Smooth muscle cell of the pulmonary artery (primary cell): ENCODE measurements at places on chromosomes 7 and 10. TPM values are rescaled to one million over a fixed set of nuclear protein-coding genes. Genes with fewer than 3 reads are reported as not detected.

Gene CRHR2
- total RNA-seq: not detected in 2 replicates

Gene UCN3
- not detected in 2 replicates for total RNA-seq

Gene ZNF727
- 0.07 and 0.10 TPM in 2 replicates for total RNA-seq

Gene GPR26
- total RNA-seq: not detected in 2 replicates

Gene DLX5
- total RNA-seq: 0.33 and 0.89 TPM in 2 replicates

Gene ASB10
- total RNA-seq: not detected in 2 replicates

Gene CAMK2B
- total RNA-seq: 0.26 and 0.63 TPM in 2 replicates

Gene C7orf25
- total RNA-seq: 4.9 and 8.9 TPM in 2 replicates

Gene GSTK1
- total RNA-seq: 71.8 and 80.3 TPM in 2 replicates

Gene UNC5B
- total RNA-seq: 38.6 and 84.2 TPM in 2 replicates

Gene PAXIP1
- total RNA-seq: 5.9 and 6.6 TPM in 2 replicates

Gene RADIL
- 0.13 and 2.0 TPM in 2 replicates for total RNA-seq

Gene EGR2
- total RNA-seq: 0.36 and 1.7 TPM in 2 replicates

Gene DLX6
- total RNA-seq: 0.20 and 0.23 TPM in 2 replicates

Gene PRR15
- 0.20 and 0.39 TPM in 2 replicates for total RNA-seq

Gene HYAL4
- not detected in 2 replicates for total RNA-seq

Gene CNPY1
- not detected in 2 replicates for total RNA-seq

Gene CACNB2
- total RNA-seq: 0.20 and 0.36 TPM in 2 replicates

Gene GJD4
- 0.10 TPM in 1 of 2 replicates, not detected in the other for total RNA-seq

Gene TLX1
- not detected in 2 replicates for total RNA-seq

Gene PTPRN2
- 0.26 and 0.85 TPM in 2 replicates for total RNA-seq

Gene EBLN1
- not detected in 2 replicates for total RNA-seq

Gene FAM25C
- not detected in 2 replicates for total RNA-seq

Gene OR6B1
- total RNA-seq: not detected in 2 replicates

Gene GPER1
- 3.2 and 5.3 TPM in 2 replicates for total RNA-seq

Gene MALRD1
- 0.07 and 0.85 TPM in 2 replicates for total RNA-seq

Gene PRPS1L1
- total RNA-seq: not detected in 2 replicates

Gene KCNH2
- 0.13 and 0.79 TPM in 2 replicates for total RNA-seq

Gene GPR15LG
- not detected in 2 replicates for total RNA-seq

Gene UCMA
- not detected in 2 replicates for total RNA-seq

Gene FZD1
- total RNA-seq: 14.9 and 24.2 TPM in 2 replicates

Gene ZNF783
- total RNA-seq: 10.6 and 15.7 TPM in 2 replicates

Gene FGFBP3
- total RNA-seq: 0.33 and 0.36 TPM in 2 replicates

Gene SHTN1
- total RNA-seq: 0.85 and 1.4 TPM in 2 replicates

Gene ATP6V0E2
- total RNA-seq: 18.1 and 22.6 TPM in 2 replicates

Gene KCNK18
- total RNA-seq: not detected in 2 replicates

Gene MYL10
- not detected in 2 replicates for total RNA-seq

Gene ANKMY2
- total RNA-seq: 17.0 and 26.7 TPM in 2 replicates

Gene CTNNA3
- total RNA-seq: 0.03 and 0.13 TPM in 2 replicates

Gene HOXA10
- total RNA-seq: 0.78 TPM in 1 of 2 replicates, not detected in the other

Gene PTPN20
- total RNA-seq: 3.8 and 4.5 TPM in 2 replicates

Gene LRRC17
- 65.6 and 103 TPM in 2 replicates for total RNA-seq

Gene BICC1
- total RNA-seq: 78.2 and 124 TPM in 2 replicates

Gene FFAR4
- total RNA-seq: not detected in 2 replicates

Gene ARHGEF35
- 0.63 and 1.3 TPM in 2 replicates for total RNA-seq

Gene PLEKHS1
- not detected in 2 replicates for total RNA-seq

Gene GIMAP4
- total RNA-seq: 0.13 and 0.33 TPM in 2 replicates

Gene SLC13A1
- total RNA-seq: not detected in 2 replicates

Gene ARHGAP22
- total RNA-seq: 85.4 and 107 TPM in 2 replicates

Gene TFPI2
- 59.6 and 154 TPM in 2 replicates for total RNA-seq

Gene C7orf33
- total RNA-seq: not detected in 2 replicates
